ENCODE measurements at places on chromosomes 16 and 17.

- no peak for DNase-seq
These were observed 46.3 kb downstream of the TANGO6 start for GRCh38 chr16:68889508-68890150.

GRCh38 chr16:4093495-4094126, 22.6 kb downstream of the ADCY9 start:
- no peak for DNase-seq

- peak; percentile 80 for DNase-seq
These were observed 2.5 kb downstream of the CAPNS2 start for GRCh38 chr16:55569025-55569424.

GRCh38 chr17:8927395-8927794, 38.1 kb downstream of the PIK3R5 start:
- no peak for DNase-seq

DNA sequence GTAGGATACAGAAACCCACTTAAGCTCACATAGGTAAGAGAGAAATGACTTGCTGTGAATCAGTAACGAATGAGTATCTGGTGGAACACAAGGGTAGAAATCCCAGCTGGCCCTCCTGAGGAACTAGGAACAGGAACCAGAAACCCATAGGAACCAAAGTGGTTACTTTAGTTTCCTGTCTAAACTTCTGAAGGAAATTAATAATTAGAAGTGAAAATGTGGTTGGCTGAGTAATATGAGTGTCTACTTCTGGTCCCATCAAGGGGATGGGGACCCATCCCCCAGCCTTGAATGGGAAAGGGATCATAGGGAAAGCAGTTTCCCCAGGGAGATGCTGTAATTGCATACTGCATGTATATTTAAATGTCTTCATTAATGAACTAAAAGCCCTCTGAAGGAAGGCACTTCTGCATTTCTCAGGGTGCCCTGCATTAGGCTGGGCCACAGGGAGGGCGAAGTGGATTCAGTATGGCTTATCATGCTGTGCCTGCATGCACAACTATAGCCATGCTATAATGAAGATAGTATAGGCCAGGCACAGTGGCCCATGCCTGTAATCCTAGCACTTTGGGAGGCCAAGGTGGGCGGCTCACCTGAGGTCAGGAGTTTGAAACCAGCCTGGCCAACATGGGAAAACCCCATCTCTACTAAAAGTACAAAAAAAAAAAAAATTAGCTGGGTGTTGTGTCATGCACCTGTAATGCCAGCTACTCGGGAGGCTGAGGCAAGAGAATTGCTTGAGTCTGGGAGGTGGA, 45.6 kb downstream of the CYB5B start:
- peak; percentile 70 for DNase-seq

DNA sequence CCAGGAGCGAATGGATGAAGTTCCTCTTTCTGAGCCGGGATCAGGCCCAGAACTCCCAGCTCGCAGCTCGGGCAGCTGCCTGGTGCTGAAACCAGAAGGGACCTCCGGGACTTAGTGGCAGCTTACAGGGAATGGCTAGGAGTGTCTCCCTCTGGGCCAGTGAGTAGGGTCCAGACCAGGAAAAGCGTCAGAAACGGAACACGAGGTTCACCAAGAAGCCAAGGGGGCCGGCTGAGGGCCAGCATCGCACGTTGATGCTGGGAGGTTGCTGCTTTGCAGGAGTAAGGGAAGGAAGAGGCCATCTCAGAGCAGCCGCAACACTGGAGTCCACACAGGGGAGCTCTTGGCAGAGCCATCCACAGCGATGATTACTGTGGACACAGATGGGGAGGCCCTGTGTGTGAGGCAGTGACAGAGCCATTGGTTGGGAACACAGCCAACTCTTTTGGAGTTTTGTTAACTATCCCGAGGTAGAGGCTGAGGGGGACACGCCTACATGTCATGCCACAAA, 74.0 kb upstream of the CREBBP start:
- DNase-seq = peak; percentile 32

DNA sequence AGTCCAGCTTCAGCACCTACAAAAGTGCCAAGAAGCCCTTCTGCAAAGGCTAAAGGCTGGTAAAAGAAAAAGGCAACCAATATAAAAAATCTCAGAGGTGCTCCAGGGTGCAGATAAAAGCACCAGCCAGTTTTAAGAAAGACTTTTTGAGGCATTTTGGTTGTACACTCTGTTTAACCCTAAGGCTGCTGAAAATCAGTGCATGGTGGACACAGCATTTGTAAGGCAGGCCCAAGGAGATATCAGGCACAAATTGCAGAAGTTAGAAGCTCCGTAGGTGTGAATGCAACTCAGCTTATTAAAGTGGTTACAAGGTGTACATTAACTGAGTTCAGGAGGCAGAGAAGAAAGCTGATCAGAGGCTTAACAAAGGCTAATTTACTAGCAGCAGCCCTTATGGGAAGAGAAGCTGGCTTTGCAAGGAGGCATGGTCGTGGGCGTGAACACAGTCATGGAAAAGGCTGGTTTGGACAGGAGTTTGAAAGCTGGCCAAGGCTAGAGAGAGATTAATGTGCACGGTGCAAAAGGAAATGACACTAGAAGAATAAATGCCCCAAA, 21.1 kb downstream of the ACSM1 start:
- peak; percentile 27 for DNase-seq

DNA sequence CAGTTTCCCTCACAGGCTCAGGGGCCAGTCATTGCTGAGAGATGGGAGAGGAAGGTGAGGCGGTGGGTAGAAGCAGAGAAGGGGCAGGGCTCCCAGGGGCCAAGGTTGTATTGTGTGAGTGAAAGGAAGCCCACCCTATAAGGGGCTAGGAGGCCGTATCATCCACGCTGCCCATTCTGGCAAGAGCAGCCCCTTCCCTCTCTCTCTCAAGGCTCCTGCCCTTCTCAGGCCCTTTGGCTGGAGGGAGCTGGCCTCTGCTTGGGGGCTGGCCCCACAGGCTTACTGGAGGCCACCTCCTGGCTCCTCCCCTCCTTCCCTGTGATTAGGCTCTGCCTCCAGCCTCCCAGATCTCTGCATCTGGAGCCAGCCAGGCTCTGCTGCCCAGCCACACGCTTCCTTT, 7.6 kb downstream of the TBKBP1 start:
- no peak for DNase-seq

- DNase-seq = no peak
These were observed 78.6 kb downstream of the MYH13 start for GRCh38 chr17:10294180-10294579.

DNA sequence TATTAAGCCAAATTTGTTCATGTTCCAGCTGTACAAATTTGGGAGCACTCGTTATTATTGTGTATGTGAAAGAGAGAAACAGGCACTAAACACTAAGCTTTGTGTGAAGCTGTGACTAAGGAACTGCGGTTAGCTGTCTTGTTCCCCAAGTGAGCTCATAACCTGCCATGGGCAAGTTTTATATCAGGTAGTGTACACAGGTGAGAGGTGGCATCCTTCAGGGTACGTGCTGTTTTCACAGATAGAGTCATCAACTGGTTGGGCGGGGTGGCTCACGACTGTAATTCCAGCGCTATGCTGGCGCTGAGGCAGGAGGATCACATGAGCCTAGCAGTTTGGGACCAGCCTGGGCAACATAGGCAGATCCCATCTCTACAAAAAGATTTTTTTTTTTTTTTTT, 2.8 kb downstream of the DNAJA3 start:
- no peak for DNase-seq

DNA sequence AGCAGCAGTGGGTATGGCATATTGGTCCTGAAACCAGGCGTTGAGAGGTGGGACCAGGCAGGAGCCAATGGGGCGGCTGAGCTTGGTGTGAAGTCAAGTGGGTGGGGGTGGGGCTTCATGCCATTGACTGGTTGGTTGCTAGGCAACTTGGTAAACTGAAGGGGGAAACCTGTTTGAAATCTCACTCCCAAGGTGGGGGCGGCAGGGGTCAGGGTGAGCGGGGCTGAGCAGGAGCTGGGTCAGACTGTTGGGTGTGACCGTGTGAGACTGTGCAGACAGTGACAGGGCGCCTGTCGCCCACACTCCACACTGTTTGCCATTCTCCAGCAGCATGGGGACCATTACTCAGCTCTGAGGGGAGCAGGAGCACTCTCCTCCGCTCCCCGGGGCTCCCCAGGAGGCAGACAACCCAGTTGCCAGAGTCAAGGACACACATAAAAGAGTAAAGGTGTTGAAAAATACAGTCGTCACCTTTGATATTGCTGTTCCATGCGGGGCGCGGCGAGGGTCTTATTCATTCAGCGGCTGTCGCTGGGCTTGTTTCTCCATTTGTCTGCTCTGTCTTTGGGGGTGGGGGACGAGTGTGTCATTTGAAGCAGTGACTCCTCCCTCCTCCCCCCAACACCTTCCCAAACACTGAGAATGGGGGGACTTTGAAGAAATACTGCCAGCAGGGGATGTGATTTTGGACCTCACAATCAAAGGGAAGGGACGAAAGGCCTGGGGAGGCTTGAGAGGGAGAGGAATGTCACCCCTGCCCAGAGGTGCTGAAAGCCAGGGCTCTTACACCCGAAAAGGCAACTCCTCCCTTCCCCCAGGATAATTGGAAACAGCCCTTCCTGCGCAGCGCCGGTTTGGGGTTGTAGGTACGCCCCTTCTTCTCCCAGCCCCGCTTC, 1.2 kb upstream of the EFNB3 start:
- DNase-seq = no peak

DNA sequence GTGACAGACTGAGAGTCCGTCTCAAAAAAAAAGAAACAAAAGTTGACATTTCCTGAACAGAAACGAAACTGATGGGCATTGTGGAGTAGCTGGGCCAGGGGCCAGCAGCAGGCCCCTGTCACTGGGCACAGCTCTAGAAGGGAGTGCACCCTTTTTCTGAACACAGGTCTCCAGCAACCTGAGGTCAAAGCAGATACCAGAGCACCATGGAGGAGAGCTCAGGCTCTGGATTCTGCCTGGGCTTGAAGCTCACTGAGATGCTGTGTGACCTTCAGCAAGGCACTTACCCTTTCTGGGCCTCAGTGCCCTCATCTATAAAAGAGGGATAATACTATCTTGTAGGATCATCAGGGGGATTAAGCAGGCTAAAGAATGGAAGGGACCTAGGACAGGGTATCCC, 5.0 kb downstream of the SBK1 start:
- DNase-seq = no peak

GRCh38 chr17:48043176-48043575, 5.0 kb upstream of the NFE2L1 start:
- no peak for DNase-seq

GRCh38 chr17:82662711-82663261, 14.5 kb upstream of the WDR45B start:
- no peak for DNase-seq

DNA sequence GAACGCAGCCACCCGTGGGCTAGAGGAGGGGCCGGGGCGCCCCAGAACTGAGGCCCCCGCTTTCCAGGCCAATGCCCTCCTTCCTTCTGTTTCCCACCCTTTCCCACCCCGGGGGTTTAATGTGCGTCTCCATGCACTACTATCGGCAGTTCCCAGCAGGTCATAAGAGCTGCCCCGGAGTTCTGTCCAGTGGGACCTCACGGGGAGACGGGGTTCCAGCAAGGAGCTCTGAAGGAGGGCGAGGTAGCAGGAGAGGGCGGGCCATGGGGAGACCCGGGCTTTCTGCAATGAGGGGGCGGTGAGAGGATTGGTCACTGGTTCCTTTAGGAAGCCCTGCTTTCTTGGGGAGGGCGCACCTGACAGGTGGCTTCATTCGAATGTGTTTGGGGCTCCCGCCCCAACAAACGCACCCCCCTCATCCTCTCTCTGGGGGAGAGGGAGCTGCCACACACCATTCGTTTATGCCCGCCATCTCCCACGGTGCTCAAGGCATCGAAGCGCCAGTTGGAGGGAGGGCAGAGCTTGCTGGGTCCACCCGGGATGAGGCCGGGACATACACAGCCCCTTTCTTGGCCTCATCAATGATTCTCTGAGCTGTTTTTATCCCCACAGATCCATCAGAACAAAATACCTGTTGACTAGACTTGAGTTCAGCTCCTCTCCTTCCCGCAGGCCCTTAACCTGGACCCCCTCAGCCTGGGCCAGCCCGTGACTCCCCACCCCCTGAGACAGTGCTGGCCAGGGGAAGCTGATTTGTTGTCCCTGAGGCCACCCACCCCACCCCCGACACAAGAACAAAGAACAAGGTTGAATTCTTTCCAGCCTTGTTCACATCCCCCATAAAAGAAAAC, 44.1 kb downstream of the SLC7A5 start:
- no peak for DNase-seq

- peak; percentile 35 for DNase-seq
These were observed 252.3 kb downstream of the SNX29 start for GRCh38 chr16:12228602-12229499.

- no peak for DNase-seq
These were observed 10.9 kb downstream of the ADGRG1 start for GRCh38 chr16:57639172-57639887.

DNA sequence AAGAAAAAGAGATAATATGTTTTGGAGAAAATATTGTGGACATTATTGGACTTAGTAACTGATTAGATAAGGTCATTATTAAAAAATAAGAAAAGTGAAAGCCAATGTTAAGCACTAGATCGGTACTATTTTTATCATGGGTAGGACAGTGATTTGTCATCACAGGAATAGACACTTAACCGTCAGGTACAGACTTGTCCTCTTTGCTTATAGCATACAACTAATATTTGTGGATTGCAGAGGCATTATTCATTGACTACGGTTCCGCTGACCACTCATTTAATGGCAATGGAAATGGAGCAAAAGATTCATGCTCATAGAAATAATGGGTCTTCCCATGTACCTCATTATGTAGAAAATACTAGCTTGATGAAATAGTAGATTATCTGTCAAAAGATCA, 596.3 kb upstream of the CA10 start:
- DNase-seq = no peak

DNA sequence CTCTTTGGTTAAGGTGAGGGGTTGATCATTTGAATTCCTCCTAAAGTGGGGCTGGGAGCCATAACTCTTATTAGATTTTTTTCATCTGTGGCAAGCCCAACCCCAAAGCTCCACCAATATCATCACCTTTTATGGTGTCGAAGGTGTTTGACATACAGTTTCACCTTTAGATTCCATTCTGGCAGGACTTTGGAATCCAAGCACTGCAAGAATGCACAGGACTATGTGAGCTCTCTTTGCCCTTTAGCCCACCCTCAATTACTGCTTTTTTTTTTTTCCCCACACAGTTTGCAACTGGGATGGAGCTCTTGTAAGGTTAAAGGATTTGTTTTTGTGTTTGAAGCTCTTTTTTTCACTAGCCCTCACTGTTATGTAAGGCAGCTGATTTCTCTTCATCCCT, 154.0 kb upstream of the KCNJ16 start:
- no peak for DNase-seq

DNA sequence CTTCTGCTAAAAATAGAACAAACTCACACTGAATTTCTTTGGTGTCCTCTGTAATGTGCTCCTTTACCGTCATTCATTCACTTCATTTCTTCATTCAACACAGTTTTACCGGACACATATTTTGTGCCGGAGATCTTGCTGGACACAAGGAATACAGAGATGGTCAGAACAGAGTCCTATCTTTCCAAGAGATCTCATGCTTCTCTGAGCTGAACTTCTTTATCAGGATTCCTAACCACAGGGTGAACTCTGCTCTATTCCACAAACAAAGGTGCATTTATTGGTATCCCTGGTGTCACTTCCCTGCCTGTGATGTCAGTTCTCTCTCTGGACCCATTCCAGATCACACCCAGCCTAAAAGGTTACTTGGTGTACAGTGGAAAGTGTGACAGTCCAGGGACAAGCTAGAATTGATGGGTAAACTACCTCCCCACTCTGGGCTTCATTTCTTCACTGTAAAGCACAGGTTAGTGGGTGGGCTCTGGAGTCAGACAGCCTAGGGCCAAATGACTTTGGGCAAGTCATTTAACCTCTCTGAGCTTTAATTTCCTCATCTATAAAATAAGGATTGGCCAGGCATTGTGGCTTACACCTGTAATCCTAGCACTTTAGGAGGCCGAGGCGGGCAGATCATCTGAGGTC, 4.2 kb downstream of the IFI35 start:
- DNase-seq = no peak

- no peak for DNase-seq
These were observed 20.4 kb downstream of the TRIM16 start for GRCh38 chr17:15663691-15664090.
